ENCODE measurements at places on chromosomes 5 and 9.

DNA sequence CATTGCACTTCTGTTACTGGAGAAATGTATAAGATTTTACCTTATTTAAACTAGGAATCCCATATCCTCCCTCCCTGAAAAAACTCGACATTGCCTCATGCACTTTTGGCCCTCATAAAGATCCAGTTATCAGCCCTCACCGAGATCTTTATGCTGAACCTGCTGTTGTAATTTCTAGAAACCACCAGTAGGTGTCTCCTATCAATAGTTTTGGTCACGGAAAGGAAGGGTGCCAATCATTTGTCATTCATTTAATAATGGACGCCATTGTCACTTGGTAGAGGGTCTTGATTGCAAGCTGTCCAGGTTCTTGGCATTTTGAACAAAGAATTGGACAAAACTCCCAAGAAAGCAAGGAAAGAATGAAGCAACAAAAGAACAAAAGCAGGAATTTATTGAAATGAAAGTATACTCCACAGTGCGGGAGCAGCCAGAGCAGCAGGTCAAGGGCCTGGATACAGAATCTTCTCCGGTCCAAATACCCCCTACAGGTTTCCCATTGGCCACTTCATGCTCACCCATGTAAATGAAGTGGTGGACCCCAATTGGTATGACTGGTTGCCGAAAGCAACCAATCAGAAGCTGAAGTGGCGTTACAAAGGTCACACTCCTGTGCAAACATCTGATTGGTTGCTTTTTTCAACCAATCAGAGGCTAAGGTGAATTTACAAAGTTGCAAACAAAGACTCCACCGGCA is 524.3 kb downstream of the PSAT1 start:
- H3K27ac ChIP-seq, result no peak overlapping the region
- no peak for DNase-seq
- no peaks in the 10 kb centered on the region for H3K27me3 ChIP-seq
- H3K4me3 ChIP-seq, result peak overlapping the region; percentile 48

GRCh38 chr9:28301281-28301680 is 728.0 kb upstream of the C9orf72 start:
- H3K4me1 ChIP-seq, result no peaks in the 10 kb centered on the region
- H3K27me3 ChIP-seq, result no peaks in the 10 kb centered on the region
- no peak overlapping the region for H3K4me3 ChIP-seq
- no peaks in the 10 kb centered on the region for H3K36me3 ChIP-seq
- no peak overlapping the region for H3K27ac ChIP-seq

DNA sequence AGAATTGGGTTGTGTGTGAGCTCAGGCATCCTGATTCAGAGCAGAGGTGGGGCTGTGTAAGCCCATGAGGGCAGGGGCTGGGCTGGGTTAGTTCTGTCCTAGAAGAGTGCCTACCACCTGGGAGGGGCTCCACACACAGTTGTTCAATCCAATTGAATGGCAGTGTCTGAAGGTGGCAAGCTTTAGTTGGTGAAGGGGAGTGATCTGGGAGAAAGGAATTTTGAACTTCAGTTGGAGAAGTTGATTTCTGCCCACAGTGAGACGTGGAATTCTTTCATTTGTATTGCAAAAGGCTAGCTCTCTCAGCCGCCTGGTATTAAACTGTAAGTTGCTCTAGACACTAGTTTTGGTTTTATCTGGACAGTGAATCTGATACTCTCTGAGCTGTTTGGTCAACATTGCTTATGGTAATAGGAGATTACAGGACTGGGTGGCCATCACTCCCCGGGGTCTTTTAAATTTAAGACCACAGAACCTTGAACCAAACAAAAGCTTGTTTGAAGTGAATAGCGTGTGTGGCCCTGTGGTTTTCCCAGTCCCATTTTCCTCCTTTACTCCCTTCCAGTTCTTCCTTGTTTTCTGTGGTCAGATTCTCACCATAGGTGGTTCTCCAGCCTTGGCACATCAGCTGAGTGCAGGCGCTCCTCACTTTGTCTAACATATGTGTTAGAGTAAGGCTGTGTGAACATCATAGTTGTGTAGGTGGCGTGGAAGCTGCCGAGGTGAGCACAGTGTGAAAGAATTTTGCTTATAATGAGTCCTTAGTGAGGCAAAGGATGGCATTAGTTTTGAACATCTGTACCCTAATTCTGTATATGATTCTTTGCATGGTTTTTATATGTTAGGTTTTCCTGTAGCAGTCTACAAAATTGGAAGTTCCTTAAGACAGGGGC is 78.0 kb downstream of the ARHGAP26 start:
- DNase-seq, result no peak
- no peaks in the 10 kb centered on the region for H3K36me3 ChIP-seq
- H3K4me1 ChIP-seq, result peaks cover 34% of the 10 kb centered on the region
- no peak overlapping the region for H3K27ac ChIP-seq

DNA sequence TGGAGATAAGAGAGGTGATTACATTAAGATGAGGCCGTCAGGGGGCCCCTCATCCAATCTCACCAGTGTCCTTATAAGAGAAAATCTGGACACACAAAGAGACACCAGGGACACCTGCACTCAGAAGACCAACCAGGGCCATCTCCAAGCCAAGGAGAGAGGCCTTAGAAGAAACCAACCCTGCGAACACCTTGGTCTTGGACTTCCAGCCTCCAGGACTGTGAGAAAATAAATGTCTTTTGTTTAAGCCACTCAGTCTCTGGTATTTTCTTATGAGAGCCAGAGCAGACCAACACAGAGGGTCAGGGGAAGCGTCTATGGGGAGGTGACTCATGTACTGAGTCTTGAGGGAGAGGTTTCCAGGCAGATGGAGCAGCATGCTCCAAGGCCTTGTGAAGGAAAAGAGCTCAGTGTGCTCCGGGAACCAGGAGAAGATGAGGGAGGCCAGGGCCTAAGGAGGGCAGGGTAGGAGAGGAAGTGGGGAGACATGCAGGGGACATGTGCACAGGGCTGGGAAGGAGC is 5.4 kb downstream of the PHYKPL start:
- peaks cover 71% of the 10 kb centered on the region for H3K36me3 ChIP-seq
- peak overlapping the region; percentile 82 for H3K27ac ChIP-seq
- no peaks in the 10 kb centered on the region for H3K27me3 ChIP-seq
- no peak overlapping the region for H3K4me3 ChIP-seq
- peaks cover 48% of the 10 kb centered on the region for H3K4me1 ChIP-seq

DNA sequence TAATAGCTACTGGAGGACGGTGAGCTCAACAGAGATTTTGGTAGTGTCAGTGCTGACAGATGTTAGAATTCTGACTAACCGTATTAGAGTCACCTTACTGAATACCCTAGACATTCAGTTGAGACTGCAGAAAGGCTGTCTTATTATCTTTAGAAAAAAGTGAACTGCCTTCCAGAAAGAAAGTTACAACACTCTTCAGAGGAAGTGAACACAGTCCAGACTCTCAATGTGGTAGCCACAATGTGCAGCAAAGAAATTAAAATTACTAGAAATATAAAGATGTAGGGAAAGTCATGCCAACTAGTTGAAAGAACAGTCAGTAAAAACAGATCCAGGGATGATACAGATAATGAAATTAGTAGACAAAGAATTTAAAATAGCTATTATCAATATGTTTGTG is 47.1 kb upstream of the COL15A1 start:
- H3K27ac ChIP-seq, result no peak overlapping the region
- no peaks in the 10 kb centered on the region for H3K36me3 ChIP-seq
- peaks cover 23% of the 10 kb centered on the region for H3K27me3 ChIP-seq
- peaks cover 5% of the 10 kb centered on the region for H3K4me1 ChIP-seq
- no peak for DNase-seq

- H3K4me3 ChIP-seq, result no peak overlapping the region
- H3K27me3 ChIP-seq, result no peaks in the 10 kb centered on the region
- H3K27ac ChIP-seq, result no peak overlapping the region
- H3K36me3 ChIP-seq, result no peaks in the 10 kb centered on the region
- no peaks in the 10 kb centered on the region for H3K4me1 ChIP-seq
- DNase-seq, result no peak
Measured at GRCh38 chr9:38256461-38256860, 136.0 kb upstream of the ALDH1B1 start.
